ENCODE measurements at places on chromosomes 5 and 9.

DNA sequence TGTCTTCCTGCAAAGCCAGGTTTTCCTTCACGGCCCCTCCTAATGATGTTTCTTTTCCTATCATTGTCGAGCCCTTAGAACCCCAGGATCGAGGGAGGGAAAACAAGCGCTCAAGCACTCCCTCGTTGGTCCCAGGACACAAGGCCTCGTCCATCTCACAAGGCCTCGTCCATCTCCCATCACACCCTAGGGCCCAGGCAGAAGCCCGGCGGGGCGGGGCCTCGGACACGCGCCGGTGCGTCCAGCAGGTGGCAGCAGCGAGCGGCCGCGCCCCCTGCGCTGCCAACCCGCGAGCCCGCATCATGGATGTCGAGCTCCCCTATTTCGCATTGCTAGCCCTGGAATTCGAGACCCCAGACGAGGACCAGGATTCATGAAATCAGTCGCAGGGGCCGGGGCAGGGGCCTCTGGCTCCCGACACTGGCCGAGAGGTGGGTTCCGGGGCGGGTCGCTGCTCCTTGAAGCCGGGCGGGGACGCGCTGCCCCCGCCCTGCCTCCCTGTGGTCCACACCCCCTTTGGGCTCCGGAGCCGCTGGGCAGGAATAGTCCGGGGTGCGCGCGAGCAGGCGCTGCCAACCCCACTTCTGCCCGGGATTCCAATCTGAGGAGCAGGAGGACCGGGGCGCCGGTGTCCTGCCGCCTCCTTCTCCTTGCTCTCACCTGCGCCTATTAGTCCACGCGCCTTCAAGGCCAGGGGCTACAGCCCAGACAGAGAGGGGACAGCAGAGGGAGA, at the start of gene ABLIM3:
ABLIM3 (plus strand) TSS at position 270 of the 733 bp plus-strand sequence. CDS start 603 bp downstream, outside the sequence.
- peak; percentile 57 for DNase-seq

GRCh38 chr5:175715627-175716522, 58.0 kb downstream of the HRH2 start:
- no peak for DNase-seq

GRCh38 chr5:22577711-22578110, 275.4 kb downstream of the CDH12 start:
- DNase-seq: no peak

GRCh38 chr9:82532504-82533180, 530.3 kb downstream of the RASEF start:
- DNase-seq: peak; percentile 2

DNA sequence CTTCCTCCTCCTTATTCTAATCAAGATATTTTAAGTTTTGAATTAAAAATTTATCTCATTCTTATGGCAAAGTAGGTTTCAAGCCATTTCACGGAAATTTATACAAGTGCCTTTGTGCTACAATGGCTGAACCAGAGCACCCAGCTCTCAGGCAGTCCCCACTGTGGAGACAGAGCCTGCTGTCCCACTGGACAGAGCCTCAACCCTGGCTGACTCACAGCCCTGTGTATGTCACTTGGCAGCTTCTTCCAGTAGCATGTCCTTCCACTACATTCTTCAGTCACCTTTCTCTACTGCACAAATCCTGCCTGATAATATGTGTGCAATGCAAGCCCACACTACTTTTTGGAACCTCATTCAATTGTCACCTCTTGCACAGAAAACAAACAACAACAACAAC, 253.1 kb downstream of the PDE4D start:
- no peak for DNase-seq

GRCh38 chr5:135576075-135576599, 2.7 kb downstream of the CXCL14 start:
- DNase-seq: no peak

DNA sequence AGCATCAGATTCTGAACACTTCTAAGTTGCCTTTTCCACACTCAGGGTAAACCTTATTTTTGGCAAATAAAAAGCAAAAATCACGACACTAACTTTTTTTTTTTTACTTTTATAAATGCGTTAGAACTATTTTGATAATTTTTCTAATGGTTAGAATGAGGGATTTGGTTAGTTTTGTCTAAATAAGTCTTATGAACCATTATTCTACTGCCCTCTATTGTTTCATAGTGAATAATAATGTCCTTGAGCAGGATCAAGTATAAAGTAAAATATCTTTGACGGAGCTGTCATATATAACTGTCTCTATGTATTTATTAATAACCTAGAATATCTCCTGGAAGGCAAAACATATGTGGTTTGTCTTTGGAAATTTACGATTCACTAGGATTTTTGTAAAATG, 631.8 kb downstream of the GABRG2 start:
- no peak for DNase-seq

- DNase-seq: no peak
Observed at GRCh38 chr5:7073666-7074065, 322.3 kb upstream of the ADCY2 start.

- no peak for DNase-seq
Observed at GRCh38 chr5:102624405-102624804, 125.6 kb upstream of the SLCO6A1 start.

- DNase-seq: peak; percentile 55
Observed at GRCh38 chr5:91499943-91500531, 116.9 kb upstream of the ARRDC3 start.

- DNase-seq: no peak
Observed at GRCh38 chr5:168382421-168382820, 91.0 kb downstream of the WWC1 start.

DNA sequence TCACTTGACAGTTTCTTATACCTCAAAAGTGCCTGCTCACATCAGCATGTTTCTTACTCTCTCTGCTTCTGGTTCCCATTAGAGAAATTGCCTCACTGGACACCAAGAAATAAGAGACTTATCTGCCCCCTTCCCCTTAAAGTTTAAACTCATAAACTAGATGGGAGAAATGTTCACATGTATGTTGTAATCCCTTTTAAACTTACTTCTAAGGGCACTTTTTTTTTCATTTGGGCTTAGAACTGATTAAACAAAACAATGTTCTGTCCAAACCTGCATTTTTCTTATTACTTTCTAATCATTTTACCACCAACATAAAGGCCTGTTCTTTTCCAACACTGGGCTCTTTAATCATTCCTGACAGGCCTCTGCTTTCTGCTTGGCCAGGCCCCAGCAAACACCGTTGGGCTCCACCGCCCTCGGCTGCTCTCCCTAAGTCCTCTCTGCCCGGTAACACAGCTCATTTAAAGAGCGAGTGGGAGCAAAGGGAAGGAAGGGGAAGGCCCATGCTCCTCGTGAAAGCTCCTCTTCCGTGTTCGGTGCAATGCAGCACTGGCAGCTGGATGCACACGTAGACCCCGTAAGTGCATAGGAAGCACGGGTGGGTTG, 53.4 kb downstream of the ROR2 start:
- DNase-seq: peak; percentile 63

- DNase-seq: peak; percentile 54
Observed at GRCh38 chr5:160938532-160938931, 86.5 kb upstream of the ATP10B start.

- DNase-seq: no peak
Observed at GRCh38 chr9:22158927-22159346, 149.8 kb upstream of the CDKN2B start.

- no peak for DNase-seq
Observed at GRCh38 chr9:73039271-73040263, 86.7 kb upstream of the ALDH1A1 start.

GRCh38 chr9:116152941-116153764, 438 bp upstream of the PAPPA start:
- DNase-seq: no peak

DNA sequence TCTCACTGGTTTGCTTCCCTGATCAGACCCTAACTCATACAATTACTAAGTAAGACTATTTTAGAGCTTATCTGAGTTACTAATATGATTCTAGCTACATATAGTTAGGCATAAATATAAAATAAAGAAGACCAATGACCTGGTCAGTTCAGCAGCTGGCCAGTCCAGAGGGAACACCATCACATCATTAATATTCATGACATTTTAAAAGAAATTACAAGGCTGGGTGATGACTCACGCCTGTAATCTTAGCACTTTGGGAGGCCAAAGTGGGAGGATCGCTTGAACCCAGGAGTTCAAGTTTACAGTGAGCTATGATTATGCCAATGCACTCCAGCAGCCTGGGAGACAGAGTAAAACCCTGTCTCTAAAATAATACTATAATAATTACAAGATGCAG, 37.0 kb upstream of the CDC42SE2 start:
- DNase-seq: no peak

- no peak for DNase-seq
Observed at GRCh38 chr5:110969502-110969901, 102.0 kb upstream of the TSLP start.

- no peak for DNase-seq
Observed at GRCh38 chr9:29245351-29245750, 1672.1 kb upstream of the C9orf72 start.

DNA sequence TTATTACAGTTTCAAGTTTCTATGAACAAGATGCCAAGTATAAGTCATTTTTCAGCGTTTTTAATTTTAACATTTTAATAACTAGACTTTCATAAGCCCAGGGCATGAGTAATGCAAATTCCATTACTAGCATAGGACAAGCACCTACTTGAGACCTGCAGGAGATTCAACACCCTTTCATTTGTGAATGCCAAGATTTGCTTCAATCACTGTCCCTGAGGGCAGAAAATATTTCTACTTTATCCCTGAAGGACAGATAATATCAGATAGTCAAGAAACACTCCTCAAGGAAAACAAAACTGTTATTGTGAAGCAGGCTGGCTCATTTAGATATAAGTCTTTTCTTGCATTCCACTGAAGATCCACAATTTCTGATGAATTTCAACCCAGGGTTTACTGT, 27.7 kb upstream of the ZNF622 start:
- DNase-seq: no peak

DNA sequence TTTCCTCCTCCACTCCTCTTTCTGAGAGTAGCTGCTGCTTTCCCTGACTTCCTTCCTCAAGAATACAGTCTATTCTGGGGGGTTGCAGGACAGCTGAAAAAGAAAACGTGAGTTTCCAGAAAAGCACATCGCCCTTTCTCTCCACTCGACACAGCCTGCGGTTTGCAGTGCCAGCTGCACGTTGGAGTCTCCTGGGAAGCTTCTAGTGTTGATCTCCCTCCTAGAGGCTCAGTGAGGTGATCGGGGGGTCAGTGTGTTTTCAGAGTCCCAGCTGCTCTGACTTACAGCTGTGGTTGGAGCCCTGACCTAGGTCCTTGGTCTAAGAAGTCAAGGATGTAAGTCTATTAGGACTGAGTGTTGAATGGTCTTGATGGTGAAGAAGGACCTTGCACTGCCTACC, 25.0 kb upstream of the SUSD3 start:
- DNase-seq: peak; percentile 49

GRCh38 chr5:142235050-142235797, 89.6 kb downstream of the SPRY4 start:
- no peak for DNase-seq

DNA sequence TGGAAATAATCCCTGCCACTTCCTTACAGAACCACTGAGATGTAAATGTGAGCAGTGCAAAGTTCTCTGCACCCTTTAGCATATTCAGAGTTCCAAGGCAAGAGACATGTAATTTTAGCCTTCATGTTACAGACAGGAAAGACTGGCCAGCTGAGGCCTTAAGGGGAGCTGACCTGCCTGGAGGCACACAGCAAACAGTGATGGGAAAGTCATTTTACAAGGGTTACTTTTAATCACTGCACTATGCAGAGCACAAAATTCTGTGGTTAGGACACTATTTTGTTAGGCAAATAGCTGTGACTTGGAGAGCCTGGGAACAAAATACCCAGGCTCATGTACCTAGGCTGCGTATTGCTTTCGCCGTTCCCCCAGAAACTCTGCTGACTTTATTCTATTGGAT, 30.2 kb upstream of the TNIP1 start:
- no peak for DNase-seq

DNA sequence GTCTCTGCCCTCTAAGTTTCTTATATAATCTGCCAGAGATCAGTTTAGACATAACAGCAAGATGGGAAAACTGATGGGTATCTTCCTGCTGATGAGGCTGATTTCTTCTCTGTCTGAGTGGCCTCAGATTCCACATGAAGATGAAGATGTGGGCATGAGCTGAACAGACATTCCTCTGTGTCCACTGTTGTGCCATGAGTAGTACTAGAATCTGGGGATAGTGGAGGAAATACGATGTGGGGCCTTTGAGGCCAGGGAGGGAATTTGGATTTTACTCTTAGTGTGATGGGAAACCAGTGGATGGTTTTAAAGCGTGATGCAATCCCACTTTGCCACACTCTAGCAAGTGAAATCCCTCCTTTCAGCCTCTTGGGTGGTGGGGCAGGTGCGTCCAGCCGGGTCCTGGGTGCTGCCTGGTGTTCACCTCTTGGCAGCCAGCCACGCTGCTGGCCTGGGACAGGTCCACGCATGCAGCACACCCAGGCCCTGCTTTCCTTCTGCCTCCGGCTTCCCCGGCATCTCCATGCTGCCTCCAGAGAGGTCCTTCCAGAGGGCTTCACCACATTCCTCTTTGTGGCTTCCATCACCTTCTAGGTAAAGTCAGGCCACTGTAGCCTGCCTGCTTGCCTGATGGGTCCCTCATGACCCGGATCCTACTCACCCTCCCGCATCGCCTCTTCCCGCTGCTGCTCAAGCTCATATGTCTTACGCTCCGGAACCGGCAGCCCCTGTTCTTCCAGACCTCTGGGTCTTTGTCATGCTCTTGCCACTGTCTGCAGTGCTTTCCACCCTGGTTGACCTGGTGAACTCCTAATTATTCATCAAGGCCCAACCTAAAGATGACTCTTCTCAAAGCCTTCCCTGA, 28.1 kb upstream of the SH3PXD2B start:
- DNase-seq: no peak

GRCh38 chr9:95516734-95517558, at the start of gene PTCH1:
PTCH1 (minus strand) TSS chr9:95516971.
- peak; percentile 43 for DNase-seq

DNA sequence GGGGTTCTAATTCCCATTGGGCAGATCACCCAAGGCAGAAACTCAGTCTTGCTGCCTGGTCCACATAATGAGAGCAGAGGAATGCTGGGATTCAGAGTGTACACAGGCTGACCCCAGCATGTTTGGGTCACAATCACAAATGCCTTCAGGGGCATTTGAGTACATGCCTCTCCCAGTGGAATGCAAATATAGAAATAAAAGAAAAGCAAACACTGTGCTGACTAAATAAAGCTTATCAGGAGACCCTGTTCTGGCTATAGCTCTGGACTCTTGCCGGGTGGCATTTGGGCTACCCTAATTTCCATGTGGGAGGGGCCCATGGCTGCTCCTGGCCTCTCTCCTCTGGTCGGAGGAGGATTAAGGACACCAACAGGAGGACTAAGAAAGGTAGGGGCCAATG, 121.4 kb downstream of the DOCK8 start:
- no peak for DNase-seq

DNA sequence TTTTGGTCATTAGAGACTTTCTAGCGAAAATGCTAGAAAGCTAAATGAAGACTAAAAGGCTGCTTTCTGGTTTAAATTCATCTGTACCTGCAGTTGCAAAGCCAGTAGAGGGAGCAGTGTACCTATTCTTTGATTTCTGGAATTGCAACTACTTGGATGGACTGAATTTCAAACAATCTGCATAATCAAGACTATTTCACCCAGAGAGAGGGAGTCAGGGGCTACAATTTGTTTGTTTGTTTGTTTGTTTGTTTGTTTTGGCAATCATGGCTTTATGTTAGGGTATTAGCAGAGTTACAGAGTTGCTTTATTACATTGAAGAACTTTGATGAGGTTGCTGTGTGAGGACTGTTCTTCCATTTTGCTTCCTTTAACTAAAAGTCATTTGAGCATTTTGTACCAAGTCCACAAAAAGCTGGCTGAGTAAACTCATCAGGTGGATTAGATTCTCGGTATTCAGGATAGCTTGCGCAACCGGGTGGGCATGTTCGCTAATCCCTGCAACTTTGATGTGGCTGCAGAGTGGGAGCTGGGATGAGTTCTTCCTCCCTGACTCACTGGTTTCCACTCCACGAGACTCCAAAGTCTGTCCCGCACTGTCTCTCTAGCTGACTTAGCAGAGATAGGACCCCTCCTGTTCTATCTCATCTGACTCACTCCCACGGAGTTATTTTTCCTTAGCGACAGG, 80.0 kb upstream of the TUT7 start:
- peak; percentile 63 for DNase-seq

All from NB4 (cell line).